ENCODE measurements at places on chromosomes 12 and 14. TPM values are rescaled to one million over a fixed set of nuclear protein-coding genes. Genes with fewer than 3 reads are reported as not detected.

Gene KLRB1
- not detected for total RNA-seq

Gene SLC39A2
- 34.3 TPM for total RNA-seq

- no peaks in the 10 kb centered on the region for H3K36me3 ChIP-seq
- peak overlapping the region; percentile 7 for H3K27ac ChIP-seq
- H3K4me3 ChIP-seq = no peak overlapping the region
- no peaks in the 10 kb centered on the region for H3K27me3 ChIP-seq
- H3K4me1 ChIP-seq = peaks cover 30% of the 10 kb centered on the region
Measured at GRCh38 chr14:101836135-101836534, 74.6 kb downstream of the PPP2R5C start.

DNA sequence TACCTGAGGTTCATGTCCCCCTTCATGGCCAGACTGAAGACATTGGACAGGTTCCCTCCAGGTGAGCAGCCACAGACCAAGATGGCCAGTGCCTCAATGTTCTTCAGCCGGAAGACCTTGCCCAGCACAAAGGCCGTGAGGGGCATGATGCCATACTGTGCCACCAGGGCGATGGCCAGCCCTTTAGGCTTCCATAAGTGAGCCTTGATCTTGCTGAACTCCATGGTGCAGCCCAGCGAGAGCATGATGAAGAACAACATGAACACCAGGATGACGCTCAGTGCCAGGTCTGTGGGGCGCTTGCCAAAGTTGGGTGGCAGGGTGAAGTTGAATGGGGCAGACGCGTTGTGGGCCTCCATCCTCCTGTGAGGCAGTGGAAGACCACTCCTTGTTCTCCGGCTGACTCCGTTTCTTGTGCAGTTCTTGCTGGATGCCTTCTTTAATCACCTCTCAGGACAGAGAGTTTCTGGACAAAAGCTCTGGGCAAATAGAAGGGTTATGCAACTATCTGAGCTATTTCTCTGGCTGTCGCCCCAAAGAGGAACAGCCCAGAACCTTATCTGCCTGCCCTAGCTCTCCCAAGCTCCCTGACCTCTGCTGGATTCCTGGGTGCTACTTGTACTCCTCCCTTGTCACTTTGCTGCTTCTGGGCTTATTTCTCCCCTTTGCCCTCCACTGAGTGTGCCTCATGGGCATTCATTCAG is at the start of gene SLC10A1:
SLC10A1 (minus strand) TSS at position 445 of the 704 bp plus-strand sequence; CDS start at position 359, 86 bp downstream.
- no peaks in the 10 kb centered on the region for H3K36me3 ChIP-seq
- no peak within 1 kb of the TSS for H3K4me3 ChIP-seq
- no peaks in the 10 kb centered on the region for H3K27me3 ChIP-seq

DNA sequence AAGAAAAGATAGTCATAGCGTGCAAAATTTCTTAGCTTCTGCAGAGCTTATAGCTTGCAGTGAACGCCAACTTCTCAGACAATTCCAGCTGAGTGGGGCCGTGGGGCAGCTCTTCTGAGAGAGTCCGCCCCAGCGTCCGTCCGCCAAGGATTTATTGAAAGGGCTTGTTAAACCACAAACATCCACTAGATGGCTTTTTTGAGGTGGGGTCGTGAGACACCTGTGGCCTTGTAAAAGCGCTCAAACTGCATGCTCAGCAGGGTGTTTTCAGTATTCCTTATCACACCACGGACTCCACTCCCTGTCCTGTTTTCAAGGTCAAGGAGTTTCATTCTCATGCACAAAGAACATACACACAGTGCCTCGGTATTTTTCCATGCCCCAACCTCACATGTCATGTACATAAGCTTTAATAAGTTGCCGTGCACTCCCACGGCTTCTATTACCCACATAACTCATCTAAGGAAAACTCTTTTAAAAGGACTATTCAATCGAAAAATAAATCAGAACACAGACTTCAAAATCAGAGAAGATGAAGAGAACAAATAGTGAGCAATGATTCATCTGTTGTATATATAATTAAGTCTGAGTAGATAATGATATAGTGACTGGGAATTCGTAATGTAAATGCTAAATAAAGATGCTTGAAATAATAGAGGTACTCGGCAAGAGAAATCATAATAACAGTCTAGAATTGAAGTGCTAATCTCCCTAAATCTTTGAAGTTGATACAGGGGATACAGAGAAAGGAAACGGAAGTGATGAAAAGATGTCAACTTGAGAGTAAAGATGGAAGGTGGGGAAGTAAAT is 46.7 kb downstream of the WBP11 start:
- H3K27ac ChIP-seq = no peak overlapping the region
- H3K4me3 ChIP-seq = no peak overlapping the region
- H3K4me1 ChIP-seq = no peaks in the 10 kb centered on the region
- no peak for DNase-seq
- H3K36me3 ChIP-seq = peaks cover 8% of the 10 kb centered on the region

All from suprapubic skin (tissue), 4 donors.